Endothelial cell of umbilical vein (primary cell): ENCODE measurements at places on chromosomes 6 and 20. TPM values are rescaled to one million over a fixed set of nuclear protein-coding genes. Genes with fewer than 3 reads are reported as not detected.

KCNB1 gene
- not detected in 2 replicates for total RNA-seq

DNA sequence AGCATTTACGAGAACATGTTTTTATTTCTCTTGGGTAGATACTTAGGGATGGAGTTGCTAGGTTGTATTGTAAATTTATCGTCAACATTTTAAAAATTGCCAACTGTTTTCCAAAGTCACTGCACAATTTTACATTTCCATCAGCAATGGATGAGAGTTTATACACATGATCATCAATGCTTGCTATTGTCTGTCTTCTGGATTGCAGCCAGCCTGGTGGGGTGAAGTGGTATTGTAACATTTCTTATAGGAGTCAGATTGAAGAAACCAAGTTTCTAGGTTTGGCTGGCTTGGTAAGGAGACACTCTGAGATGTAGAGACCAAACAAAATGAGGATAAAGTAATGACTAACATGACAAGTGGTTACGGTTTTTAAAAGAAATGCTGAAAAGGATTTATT, 57.1 kb upstream of the HDDC2 start:
- DNase-seq = no peak
- H3K36me3 ChIP-seq = no peaks in the 10 kb centered on the region
- peaks cover 11% of the 10 kb centered on the region for H3K27me3 ChIP-seq
- no peak overlapping the region for H3K4me3 ChIP-seq
- H3K27ac ChIP-seq = no peak overlapping the region
- peaks cover 14% of the 10 kb centered on the region for H3K4me1 ChIP-seq

OR2H1 gene
- not detected in 2 replicates for total RNA-seq

ADGB gene
- not detected in 2 replicates for total RNA-seq

- no peak for DNase-seq
Observed at GRCh38 chr6:112027942-112028674, 25.8 kb upstream of the CCN6 start.

CCDC170 gene
- 0.07 and 0.53 TPM in 2 replicates for total RNA-seq

SALL4 gene
- 1.4 and 1.9 TPM in 2 replicates for total RNA-seq

- no peak overlapping the region for H3K4me3 ChIP-seq
- H3K27ac ChIP-seq = no peak overlapping the region
- no peaks in the 10 kb centered on the region for H3K36me3 ChIP-seq
Observed at GRCh38 chr6:127630800-127631199, 53.8 kb downstream of the C6orf58 start.

- no peaks in the 10 kb centered on the region for H3K4me1 ChIP-seq
- DNase-seq = no peak
Observed at GRCh38 chr6:46240866-46241565, 70.2 kb upstream of the ENPP5 start.

- no peak for DNase-seq
- H3K36me3 ChIP-seq = no peaks in the 10 kb centered on the region
- H3K27ac ChIP-seq = no peak overlapping the region
- peaks cover 3% of the 10 kb centered on the region for H3K27me3 ChIP-seq
Observed at GRCh38 chr6:17007749-17008148, 94.1 kb upstream of the STMND1 start.

- no peak overlapping the region for H3K4me3 ChIP-seq
- H3K27me3 ChIP-seq = no peaks in the 10 kb centered on the region
- no peak overlapping the region for H3K27ac ChIP-seq
- DNase-seq = no peak
- peaks cover 3% of the 10 kb centered on the region for H3K4me1 ChIP-seq
Observed at GRCh38 chr6:136889271-136890193, 32.6 kb upstream of the SLC35D3 start.

DNA sequence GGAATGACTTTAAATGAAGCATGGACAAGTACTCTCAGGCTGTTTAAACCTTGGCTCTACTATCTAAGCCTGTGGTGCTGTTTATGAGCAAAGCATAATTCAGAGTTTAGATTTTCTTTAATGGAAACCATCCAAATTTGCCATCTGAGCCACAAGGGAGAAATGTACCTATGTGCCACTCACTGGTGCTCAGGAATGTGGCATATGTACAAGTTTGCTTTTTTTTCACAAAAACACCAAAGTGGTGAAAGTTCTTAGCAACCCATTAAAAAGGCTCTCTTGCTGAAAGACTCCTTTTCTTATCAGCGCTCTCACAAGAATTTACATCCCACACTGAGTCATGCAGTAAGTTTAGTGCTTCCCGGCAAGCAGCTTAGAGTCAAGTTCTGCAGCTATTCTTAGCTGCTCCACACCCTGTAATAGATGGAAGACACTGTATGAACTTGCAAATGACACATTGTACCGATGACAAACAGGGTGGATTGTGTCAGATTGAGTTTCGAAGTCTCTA, 57.3 kb upstream of the MLIP start:
- H3K36me3 ChIP-seq = no peaks in the 10 kb centered on the region
- H3K4me1 ChIP-seq = peaks cover 10% of the 10 kb centered on the region
- H3K27me3 ChIP-seq = no peaks in the 10 kb centered on the region
- peak; percentile 82 for DNase-seq

BPIFB1 gene
- not detected in 2 replicates for total RNA-seq

- no peak for DNase-seq
- no peaks in the 10 kb centered on the region for H3K4me1 ChIP-seq
- H3K27ac ChIP-seq = no peak overlapping the region
- H3K36me3 ChIP-seq = no peaks in the 10 kb centered on the region
- H3K4me3 ChIP-seq = no peak overlapping the region
Observed at GRCh38 chr20:57783196-57783595, 73.4 kb upstream of the PMEPA1 start.

DNA sequence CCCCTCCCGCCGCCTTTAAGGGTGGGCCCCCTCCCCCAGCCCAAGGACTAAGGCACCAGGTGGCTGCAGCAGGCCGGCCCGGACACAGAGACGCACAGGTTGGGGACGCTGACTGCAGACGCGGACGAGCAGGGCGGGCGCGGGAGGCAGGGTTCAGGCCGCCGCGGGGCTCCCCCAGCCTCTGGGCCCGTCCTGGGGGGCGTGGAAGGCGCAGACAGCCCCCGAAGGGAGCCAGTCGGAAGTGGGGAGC, 9.3 kb downstream of the DUSP15 start:
- H3K4me1 ChIP-seq = no peaks in the 10 kb centered on the region
- H3K4me3 ChIP-seq = peak overlapping the region; percentile 37

GRCh38 chr6:119630561-119631192, 281.1 kb upstream of the MAN1A1 start:
- H3K27me3 ChIP-seq = no peaks in the 10 kb centered on the region
- H3K4me3 ChIP-seq = no peak overlapping the region
- H3K4me1 ChIP-seq = no peaks in the 10 kb centered on the region
- DNase-seq = no peak
- H3K36me3 ChIP-seq = no peaks in the 10 kb centered on the region
- H3K27ac ChIP-seq = no peak overlapping the region

ADAM33 gene
- total RNA-seq = 0.18 TPM in 1 of 2 replicates, not detected in the other

DNA sequence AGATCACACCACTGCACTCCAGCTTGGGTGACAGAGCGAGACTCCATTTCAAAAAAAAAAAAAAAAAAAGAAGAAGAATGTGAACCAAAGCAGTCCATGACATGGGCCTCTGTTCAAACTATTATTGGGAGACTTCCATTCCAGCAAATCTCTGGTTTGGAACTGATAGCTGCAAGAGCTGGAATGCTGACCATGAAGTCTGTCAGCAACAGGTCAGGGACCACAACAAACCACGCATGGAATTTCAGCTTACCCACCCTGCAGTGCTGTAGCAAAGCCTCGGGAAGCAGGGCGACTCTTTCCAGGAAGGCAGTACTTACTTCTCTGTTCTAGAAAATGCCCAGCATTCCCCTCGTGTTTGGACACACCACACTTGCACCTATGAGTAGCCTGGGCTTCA, 34.1 kb upstream of the TBC1D7 start:
- peaks cover 9% of the 10 kb centered on the region for H3K4me1 ChIP-seq
- H3K27me3 ChIP-seq = no peaks in the 10 kb centered on the region
- peaks cover 19% of the 10 kb centered on the region for H3K36me3 ChIP-seq
- no peak overlapping the region for H3K27ac ChIP-seq
- H3K4me3 ChIP-seq = no peak overlapping the region
- no peak for DNase-seq

GPR6 gene
- total RNA-seq = not detected in 2 replicates

GRCh38 chr20:46293084-46293483, 15.2 kb downstream of the CDH22 start:
- H3K4me3 ChIP-seq = no peak overlapping the region
- H3K27ac ChIP-seq = no peak overlapping the region
- H3K4me1 ChIP-seq = no peaks in the 10 kb centered on the region
- no peaks in the 10 kb centered on the region for H3K36me3 ChIP-seq
- no peaks in the 10 kb centered on the region for H3K27me3 ChIP-seq
- DNase-seq = peak; percentile 20

RNF5 gene
- total RNA-seq = 48.0 and 49.2 TPM in 2 replicates

DNA sequence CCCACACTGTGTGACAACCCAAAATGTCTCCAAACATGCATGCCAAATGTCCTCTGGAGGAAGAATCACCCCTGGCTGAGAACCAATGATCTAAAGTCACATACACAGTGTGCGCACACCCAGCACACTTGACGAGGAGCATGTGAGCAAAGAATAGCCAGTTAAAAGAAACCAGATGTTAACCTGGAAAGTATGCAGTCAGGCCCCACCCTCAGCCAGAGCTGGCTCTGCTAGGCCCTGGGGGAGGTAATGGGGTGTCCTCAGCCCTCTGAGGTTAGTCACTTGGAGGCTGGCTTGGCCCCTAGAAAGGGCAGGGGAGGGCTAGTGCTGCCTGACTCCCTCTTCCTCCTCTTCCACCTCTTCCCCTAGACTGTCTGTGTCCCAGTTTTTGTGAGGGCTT, 15.2 kb upstream of the GUCA1A start:
- H3K27me3 ChIP-seq = peaks cover 6% of the 10 kb centered on the region
- H3K36me3 ChIP-seq = no peaks in the 10 kb centered on the region
- DNase-seq = no peak
- no peak overlapping the region for H3K4me3 ChIP-seq

DNA sequence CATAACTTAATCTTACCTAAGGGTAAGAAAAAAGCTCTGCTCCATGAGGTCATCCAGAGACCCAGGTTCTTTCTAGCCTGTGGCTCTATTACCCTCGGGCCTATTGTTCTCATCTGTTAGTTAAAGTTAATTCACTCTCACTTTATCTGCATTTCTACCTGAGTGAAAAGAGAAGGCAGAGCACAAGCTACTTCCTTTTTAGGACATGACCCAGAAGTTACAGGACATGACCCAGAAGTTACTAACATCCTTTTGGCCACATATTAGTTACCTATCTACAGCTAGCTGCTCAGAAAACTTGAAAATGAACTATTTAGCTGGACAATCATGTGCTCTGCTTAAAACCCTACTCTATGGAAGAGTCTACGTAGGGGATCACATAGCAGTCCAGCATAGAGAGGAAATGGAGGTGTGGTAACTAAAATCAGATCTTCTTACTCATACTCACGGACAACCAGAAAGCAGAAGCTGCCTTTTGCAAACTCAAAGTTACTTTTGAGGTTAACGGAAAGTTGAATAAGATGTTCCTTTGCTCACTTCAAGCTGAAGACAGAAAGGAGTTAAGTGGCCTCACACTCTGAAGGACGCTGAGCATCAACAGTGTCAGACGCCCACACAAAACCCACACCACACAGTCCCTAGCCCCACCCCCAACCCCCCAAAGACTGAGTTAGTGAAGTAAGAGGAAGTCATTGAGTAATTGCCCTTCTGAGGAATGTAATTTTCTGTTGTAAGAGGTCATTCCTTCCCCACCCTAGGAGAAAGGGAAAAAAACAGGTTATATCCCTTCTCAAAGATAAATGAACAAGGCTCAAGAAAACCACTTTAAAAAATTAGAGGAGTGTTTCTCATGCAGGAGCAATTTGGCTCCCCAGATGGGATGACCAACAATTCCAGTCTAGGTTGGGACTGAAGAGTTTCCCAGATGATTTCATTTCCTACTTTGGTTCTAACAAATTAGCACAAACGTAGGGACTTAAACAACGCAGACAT, 45.9 kb upstream of the TAB2 start:
- no peaks in the 10 kb centered on the region for H3K4me1 ChIP-seq
- H3K36me3 ChIP-seq = no peaks in the 10 kb centered on the region

DNA sequence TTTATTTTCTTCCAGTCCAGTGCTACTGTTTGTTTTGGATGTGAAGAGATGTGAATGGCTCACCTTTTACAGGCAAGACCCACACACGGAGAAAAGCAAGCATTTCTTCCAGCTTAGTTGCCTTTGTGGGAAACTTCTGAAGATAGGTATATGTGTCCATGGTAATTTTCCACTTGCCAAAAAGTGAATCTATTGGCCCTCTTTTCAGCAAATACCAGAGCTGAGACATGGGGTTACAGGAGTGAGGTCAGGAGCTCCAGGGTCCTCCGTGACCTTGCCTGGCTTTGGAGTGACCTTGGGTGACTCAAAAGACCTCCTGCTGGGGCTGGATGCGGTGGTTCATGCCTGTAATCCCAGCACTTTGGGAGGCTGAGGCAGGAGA, 166.7 kb downstream of the SCML4 start:
- H3K4me3 ChIP-seq = no peak overlapping the region
- no peak for DNase-seq
- H3K27me3 ChIP-seq = no peaks in the 10 kb centered on the region
- no peak overlapping the region for H3K27ac ChIP-seq

DEFB114 gene
- not detected in 2 replicates for total RNA-seq

GRCh38 chr20:32848846-32849245, 9.9 kb upstream of the EFCAB8 start:
- peaks cover 14% of the 10 kb centered on the region for H3K36me3 ChIP-seq
- no peak overlapping the region for H3K4me3 ChIP-seq
- H3K27ac ChIP-seq = no peak overlapping the region
- H3K27me3 ChIP-seq = no peaks in the 10 kb centered on the region
- H3K4me1 ChIP-seq = no peaks in the 10 kb centered on the region
